Fibroblast of pulmonary artery (primary cell): ENCODE measurements at places on chromosomes 4 and X.
A peak's percentile ranks its signal among the peaks of the same experiment; 100 is the strongest.

- DNase-seq, result no peak
Measured at GRCh38 chr4:18105030-18106011, 83.8 kb upstream of the LCORL start.

DNA sequence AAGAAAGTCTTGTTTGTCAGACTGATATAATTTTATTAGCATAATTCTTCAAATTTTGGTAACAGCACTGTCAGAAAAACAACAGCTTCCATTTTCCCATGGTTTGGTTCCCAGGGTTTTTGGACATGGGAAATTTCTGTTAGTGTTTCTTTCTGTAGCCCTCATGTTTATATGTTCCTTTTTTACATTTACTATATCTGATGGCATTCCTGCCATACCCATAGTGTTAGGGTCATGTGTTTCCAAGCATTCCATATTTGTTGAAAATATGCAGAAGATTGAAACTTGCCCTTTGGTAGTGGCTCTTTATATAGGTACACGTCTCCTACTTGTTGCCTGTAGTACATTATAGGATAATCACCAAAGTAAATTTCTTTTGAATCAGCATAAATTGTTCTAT is 65.8 kb downstream of the PDLIM5 start:
- DNase-seq, result peak; percentile 35

- no peak for DNase-seq
Measured at GRCh38 chr4:83174844-83175414, 60.4 kb upstream of the PLAC8 start.

- no peak for DNase-seq
Measured at GRCh38 chrX:131613260-131613659, 69.4 kb downstream of the OR13H1 start.

DNA sequence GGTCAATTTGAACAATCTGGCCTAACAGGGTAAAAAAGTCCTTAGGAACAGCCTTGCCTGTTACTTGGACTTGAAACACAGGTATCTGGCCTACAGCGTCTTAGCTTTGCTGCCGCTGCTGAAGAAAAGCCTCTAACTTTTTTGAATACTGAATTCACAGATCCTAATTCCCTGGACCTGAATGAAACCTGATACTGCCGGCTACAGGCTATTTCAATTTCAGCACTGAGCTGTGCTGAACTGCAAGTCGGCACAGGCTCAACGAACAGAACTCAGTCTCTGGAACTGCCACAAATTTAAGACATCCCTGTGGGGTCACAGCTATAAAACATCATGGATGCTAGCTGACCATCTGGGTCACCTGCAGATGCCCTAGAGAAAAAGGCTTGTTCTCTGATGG is 7.2 kb downstream of the NR0B1 start:
- peak; percentile 22 for DNase-seq

DNA sequence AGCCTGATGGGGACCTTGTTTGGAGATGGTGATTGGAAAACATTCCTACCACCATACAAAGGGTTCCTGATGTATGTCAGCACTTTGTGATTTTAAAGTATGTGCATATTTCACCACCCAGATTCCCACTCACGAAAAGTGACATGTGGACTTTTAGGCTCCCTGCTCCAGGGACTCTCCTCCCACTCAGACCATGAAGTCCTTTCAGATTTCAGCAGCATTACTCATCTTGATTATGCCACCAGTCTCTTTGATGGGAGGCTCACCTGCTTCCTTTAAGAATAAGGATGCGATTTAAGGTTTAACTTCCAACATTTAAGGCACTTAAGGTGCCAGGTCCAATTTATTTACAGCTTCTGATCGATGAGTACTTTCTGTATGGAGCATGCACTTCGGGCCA is 204.4 kb downstream of the PPARGC1A start:
- no peak for DNase-seq

- DNase-seq, result peak; percentile 25
Measured at GRCh38 chrX:49171752-49172279, at the start of gene PLP2. PLP2 (plus strand) TSS chrX:49171898; CDS start chrX:49172001, 103 bp downstream.

- peak; percentile 44 for DNase-seq
Measured at GRCh38 chrX:10926891-10927290, 184.2 kb upstream of the HCCS start.

DNA sequence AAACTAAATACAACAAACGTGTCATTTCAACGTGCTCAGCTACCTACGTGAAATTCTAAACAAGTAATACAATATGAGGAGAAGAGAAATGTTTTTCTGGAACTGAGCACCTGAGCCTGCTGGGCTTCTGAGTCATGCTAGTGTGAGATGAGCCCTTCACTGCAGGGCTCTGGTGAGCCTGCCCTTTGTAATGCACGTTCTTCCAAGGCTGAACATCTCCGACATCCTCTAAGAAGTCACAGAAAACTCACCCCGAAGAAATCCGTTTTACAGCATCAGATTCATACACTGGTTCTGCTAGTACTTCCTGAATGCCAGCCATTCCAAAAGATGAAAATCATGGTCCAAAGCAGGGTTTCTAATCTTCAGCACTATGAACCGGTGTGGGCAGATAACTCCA is 157.1 kb downstream of the AMELX start:
- DNase-seq, result no peak

DNA sequence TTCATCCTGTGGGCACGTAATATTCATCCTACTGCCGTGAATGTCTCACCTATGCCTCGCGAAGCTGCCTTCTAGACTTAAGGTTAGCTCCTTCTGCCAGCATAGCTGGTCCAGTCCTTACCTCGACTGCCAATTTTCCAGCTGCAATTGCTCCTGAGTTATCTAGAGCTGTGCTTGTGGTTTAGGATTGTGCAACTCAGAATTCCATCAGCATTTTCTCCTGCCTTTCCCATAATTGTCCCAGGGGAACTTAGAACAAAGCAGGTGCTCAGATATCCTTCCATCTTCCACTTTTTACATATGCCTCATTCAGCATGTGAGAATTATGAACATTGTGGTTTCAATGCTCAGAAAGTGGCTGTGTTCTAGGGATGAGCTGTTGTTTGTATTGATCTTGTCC is 131.4 kb upstream of the ADGRL3 start:
- peak; percentile 79 for DNase-seq

GRCh38 chr4:2937146-2937857 is 25.9 kb downstream of the NOP14 start:
- no peak for DNase-seq

GRCh38 chr4:164023214-164023613 is 528.7 kb downstream of the TMA16 start:
- DNase-seq, result no peak

- DNase-seq, result peak; percentile 73
Measured at GRCh38 chr4:121272526-121272925, 108.3 kb downstream of the QRFPR start.

DNA sequence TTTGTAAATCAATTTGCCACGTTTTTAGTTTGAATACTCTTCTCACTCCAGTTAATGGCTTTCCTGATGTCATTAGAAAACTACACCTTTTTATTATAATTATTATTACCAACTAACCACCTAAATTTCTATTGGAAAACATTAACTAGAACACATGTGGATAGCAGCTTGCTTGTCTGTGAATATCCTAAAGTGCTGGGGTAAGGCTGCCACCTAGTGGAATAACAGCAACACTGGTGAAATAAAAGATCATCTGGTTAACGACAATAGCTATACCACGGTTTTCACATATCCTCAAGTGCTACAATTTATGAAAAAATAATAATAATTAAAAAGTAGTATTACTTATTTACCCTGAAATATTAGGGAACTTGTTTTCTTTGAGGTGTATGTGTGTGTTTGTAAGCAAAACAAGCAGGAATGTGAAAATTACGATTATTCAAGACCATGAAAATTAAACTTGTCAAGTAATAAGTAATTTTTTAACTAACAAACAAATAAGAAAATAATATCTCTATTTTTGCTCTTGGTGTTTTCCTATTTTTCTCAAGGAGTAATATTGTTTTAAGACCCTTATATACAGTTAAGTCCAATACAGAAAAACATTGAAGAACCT is 130.1 kb upstream of the TECRL start:
- DNase-seq, result peak; percentile 74

DNA sequence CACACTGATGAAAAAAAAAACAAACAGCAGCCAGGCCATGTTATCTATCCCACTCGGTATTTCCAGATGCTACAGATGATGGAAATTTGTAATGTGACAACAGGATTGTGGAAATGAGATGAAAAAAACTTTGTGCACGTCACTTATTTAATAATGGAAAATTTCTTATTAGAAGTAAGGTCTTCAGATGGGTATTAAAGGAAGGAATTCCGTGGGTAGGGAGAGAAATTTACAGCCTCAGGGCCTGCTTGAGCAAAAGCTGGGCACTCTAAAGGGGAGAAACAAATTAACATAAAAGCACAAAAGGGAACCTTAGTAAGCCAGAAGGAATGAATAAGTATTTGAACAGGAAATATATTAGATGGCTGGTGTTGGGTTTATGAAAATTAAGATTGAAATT is 4.2 kb upstream of the PKD2 start:
- no peak for DNase-seq

DNA sequence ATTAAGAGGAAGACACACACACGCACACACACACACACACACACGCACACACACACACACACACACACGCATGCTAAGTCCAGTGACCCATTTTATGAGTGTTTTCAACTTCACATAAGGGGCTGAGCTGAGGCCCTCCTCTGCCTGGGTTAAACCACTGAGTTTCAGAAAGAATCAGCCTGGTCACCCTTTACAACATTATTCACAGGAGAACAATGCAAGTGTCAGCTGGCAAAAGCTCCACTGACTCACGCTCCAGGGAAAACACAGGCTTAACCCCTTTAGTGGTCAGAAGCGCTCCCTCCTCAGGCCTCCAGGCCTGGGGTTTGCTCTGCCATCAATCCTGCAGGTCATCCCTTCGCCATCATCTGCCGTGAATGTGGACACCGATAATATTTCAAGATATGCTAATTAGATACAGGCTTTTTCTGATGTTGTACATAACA is 46.9 kb downstream of the ACOX3 start:
- DNase-seq, result peak; percentile 97

DNA sequence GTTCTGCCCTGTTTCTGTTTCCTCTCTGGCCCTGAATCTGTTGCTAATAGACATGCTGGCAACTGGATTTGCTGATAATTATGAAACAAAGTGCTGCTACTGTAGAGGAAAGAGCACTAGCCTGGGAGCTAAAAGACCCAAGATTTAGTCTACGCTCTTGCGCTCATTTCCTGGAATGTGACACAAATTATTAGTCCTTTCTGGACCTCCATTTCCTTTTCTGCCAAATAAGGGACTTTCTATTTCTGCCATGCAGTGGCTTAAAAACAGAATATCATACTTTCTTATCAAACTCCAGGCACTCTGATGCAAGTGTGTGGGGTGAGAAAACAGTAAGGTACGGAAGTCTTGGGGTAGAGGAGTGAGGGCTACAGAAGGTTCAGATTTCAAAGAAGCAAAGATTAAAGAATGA is 48.3 kb upstream of the GPR174 start:
- DNase-seq, result no peak

GRCh38 chr4:56626963-56627362 is 54.1 kb downstream of the HOPX start:
- DNase-seq, result peak; percentile 8

- DNase-seq, result no peak
Measured at GRCh38 chr4:99649778-99650177, 7.8 kb downstream of the C4orf54 start.

GRCh38 chr4:76078033-76078613 is 3.6 kb downstream of the ART3 start:
- peak; percentile 15 for DNase-seq

DNA sequence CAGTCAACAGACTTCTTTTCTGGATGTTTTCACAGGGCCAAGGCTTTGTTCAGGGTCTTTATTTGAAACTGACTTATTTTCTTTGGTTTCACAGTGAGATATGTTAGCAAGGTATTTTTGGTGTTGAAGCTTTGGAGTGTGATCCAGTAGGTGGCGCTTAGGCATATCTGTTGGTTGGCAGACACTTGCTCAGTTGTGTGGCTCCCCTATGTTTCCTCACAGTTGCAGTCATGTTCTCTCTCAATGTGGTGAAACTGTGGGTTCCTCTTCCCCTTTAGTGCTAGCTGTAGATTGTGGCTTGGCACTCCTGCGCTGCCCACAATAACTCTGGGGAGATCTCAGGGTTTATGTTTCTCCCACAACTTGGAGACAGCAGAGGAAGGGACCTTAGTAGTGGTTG is 460.8 kb downstream of the SLITRK2 start:
- no peak for DNase-seq

DNA sequence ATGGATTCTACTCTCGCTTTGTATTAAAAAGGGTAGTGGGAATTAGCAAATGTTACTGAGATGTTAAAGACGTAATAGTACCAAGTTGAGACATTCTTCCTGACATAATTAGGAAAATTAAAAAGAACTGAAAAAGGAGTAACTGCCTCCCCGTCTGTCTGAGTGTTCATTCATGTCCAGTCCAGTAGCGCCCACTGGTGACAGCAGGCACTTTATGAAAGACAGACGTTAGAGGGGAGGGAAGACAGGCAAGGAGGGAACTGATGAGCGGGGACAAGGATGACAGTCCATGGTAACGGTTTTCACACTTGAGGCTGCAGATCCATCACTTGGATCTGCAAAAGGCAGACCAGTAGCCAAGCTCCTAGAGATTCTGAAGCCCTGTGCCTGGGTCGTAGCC is 326.7 kb downstream of the STK32B start:
- DNase-seq, result no peak

- DNase-seq, result no peak
Measured at GRCh38 chr4:142596595-142596994, 249.5 kb downstream of the INPP4B start.

- peak; percentile 44 for DNase-seq
Measured at GRCh38 chrX:70452143-70452733, 7.6 kb downstream of the DLG3 start.

- DNase-seq, result no peak
Measured at GRCh38 chr4:174580597-174580996, 58.3 kb upstream of the HPGD start.

GRCh38 chrX:39475372-39475771 is 622.4 kb downstream of the BCOR start:
- no peak for DNase-seq

- DNase-seq, result no peak
Measured at GRCh38 chrX:154515090-154515965, 704 bp downstream of the FAM3A start.

- no peak for DNase-seq
Measured at GRCh38 chr4:173365359-173365996, 5.3 kb upstream of the SAP30 start.

DNA sequence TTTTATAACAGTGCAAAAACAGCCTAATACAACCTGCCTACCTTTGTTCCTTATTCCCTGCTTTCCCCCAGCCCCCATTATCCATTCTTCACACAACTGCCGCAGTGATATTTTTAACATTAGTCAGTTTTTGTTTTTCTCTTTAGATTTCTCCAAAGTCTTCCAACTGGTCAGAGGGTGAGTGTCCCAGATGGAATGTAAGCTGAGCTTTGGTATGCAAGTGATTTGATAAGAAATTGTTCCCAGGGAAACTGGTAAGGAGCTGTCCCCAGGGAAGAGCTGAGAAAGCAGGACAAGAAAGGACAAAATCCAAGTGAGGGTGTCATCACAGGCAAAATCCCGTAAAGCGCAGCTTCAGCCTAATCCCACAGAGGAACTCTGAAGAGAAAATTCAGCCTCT is 475.5 kb upstream of the ADGRL3 start:
- peak; percentile 91 for DNase-seq

- DNase-seq, result no peak
Measured at GRCh38 chrX:101450085-101450484, 35.2 kb upstream of the ARMCX4 start.

GRCh38 chr4:176745902-176746301 is 46.8 kb downstream of the VEGFC start:
- no peak for DNase-seq

- no peak for DNase-seq
Measured at GRCh38 chr4:118175506-118175905, 141.2 kb downstream of the NDST3 start.
